ENCODE measurements at places on chromosomes 6 and 20.

GRCh38 chr6:16031278-16031981 is 97.5 kb upstream of the MYLIP start:
- DNase-seq, result peak; percentile 96

- DNase-seq, result no peak
These were observed 19.3 kb upstream of the SASH1 start for GRCh38 chr6:148323344-148323743.

DNA sequence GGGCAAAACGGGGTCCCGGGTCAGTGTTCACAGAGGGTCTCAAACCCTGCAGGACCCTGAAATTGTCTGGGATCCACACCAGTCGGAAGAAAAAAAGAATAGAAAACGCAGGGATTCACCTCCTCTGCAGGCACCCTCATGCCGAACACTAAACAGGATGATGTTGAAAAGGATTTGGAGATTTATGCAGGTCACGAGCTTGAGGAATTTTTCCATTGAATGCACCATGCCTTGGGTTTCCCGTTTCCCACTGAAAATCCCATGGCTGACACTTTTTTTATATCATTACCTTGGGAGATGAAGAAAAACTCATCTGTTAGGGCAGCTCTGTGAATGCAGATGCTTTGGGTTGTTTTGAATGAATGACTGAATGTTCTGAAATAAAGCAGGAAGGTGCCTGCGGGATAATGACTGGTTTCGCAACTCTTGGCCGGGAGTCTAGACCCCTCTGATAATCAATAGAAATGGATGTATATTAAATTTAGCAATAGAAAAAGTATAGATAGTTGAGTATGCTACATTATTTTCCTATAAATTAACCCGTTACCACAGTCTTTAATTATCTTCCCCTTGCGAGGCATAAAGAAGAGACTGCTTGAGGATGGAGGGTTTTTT is 147.5 kb upstream of the AFDN start:
- no peak for DNase-seq

GRCh38 chr6:26329763-26330511 is 35.1 kb upstream of the BTN3A2 start:
- DNase-seq, result peak; percentile 94

Measured in OCI-M1 (cell line).